ENCODE measurements at places on chromosomes 3 and 15.
A peak's percentile ranks its signal among the peaks of the same experiment; 100 is the strongest.

- no peak for DNase-seq
- no peaks in the 10 kb centered on the region for H3K27me3 ChIP-seq
- H3K27ac ChIP-seq: no peak overlapping the region
- no peaks in the 10 kb centered on the region for H3K4me1 ChIP-seq
- H3K36me3 ChIP-seq: no peaks in the 10 kb centered on the region
These were observed 57.3 kb downstream of the CEP63 start for GRCh38 chr3:134543113-134543512.

- H3K4me1 ChIP-seq: no peaks in the 10 kb centered on the region
- no peak overlapping the region for H3K4me3 ChIP-seq
- no peak for DNase-seq
- no peaks in the 10 kb centered on the region for H3K27me3 ChIP-seq
- H3K36me3 ChIP-seq: no peaks in the 10 kb centered on the region
- no peak overlapping the region for H3K27ac ChIP-seq
These were observed 254.9 kb downstream of the LPP start for GRCh38 chr3:188408831-188409230.

DNA sequence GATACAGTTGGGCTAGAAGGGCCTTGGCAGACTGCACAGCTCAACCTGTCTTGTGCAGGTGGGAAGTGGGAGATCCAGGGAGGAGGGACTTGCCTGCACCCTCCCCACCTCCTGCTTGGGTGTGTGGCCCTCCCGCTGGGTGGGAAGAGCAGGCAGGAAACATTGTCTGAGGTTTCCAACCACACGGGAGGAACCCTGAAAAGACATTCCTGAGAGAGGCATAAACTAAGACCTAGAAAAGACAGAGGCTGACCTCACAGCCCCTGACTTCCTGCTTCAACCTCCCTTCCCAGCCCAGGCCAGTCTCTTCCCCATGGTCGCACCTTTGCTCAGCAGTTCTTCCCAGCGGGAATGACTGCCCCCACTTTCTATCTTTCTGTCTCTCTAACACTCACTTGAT, 46.3 kb upstream of the INSYN1 start:
- no peak overlapping the region for H3K4me3 ChIP-seq
- no peak for DNase-seq
- H3K27me3 ChIP-seq: no peaks in the 10 kb centered on the region
- no peak overlapping the region for H3K27ac ChIP-seq
- no peaks in the 10 kb centered on the region for H3K36me3 ChIP-seq
- H3K4me1 ChIP-seq: no peaks in the 10 kb centered on the region

DNA sequence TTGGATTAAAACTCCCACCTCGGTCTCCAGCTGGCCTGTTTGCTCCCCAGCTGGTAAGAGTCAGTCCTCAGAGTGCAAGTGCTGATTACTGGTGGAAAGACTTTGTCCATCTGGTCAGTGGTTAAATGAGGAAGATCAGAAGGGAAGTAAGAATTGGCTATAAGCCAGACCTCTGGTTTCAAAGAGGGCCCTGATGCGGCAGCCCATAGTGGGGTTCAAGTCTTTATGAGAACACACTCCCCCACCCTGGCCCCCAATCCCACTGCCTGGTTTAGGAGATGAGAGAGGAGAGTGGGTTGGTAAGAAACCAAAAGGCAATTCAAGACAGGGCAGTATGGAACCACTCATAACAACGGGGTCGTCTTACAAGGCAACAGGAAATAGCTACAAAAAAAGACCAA, 65.0 kb downstream of the FRMD4B start:
- no peaks in the 10 kb centered on the region for H3K36me3 ChIP-seq
- peaks cover 37% of the 10 kb centered on the region for H3K4me1 ChIP-seq
- H3K27me3 ChIP-seq: no peaks in the 10 kb centered on the region
- DNase-seq: no peak
- H3K27ac ChIP-seq: peak overlapping the region; percentile 59

DNA sequence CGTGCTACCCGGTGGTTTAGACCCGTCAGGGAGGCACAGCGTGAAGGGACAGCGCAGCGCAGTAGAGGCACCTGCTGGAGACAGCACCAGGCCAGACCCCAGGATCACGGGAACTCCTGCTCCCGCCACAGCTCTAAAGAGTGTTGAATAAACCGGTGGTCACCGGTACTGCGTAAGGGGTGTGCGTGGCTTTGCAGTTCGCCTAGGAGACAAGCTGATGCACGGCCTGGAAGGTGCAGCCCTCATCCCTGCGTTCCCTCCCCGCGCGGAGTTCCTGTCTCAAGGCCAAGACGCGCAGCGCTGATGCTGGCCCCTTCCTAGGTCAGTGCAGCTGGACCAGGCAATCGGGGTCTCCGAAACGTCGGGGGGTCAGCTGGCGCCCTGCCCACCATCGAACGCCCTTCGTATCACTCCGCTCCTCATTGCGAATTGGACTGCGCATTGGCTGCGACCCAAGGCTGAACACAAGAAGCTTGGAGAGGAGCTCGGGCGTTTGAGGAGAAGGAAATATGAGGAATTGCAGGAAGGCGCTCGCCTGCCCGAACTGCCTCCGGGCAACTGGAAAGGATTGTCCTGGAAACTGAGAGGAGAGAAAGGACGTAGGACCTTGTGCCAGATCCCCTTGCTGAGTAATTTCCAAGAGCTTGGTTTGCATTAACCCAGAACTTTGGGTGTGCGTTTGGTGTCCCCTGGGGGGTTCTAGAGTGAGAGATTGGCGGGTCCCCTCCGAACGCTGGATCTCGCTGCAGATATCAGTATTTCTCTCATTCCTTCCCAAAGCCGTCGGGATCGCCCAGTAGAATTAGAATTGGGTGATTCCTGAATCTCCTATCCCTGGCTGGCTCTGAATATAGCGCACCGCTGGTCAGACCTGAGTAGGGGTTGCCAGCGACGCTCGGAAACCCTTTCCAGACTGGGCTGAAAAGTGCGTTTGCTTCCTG, 2.3 kb upstream of the SOX14 start:
- H3K36me3 ChIP-seq: no peaks in the 10 kb centered on the region
- DNase-seq: no peak
- H3K27me3 ChIP-seq: no peaks in the 10 kb centered on the region
- H3K4me3 ChIP-seq: no peak overlapping the region
- no peaks in the 10 kb centered on the region for H3K4me1 ChIP-seq

GRCh38 chr3:149443545-149443912, 31.0 kb upstream of the TM4SF4 start:
- H3K36me3 ChIP-seq: no peaks in the 10 kb centered on the region
- H3K4me3 ChIP-seq: no peak overlapping the region
- H3K27me3 ChIP-seq: no peaks in the 10 kb centered on the region
- H3K27ac ChIP-seq: no peak overlapping the region

DNA sequence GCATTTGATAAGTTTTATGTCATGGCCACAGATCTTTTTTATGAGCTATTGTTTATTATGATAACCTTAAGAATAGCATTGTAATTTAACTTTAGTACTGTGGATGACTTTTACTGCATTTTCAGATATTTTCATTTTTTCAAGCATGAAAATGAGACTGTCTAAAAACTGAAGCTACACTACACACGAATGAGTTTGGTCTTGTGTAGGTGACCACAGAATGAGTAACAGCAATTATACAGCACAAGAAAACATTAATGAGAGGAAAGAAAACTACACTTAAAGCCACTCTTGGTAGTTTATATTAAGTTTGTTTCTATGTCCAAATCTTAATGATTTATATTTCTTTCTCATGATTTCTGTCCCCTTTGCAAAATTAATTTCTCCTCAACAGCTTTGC, 809.2 kb downstream of the NAALADL2 start:
- no peak overlapping the region for H3K4me3 ChIP-seq
- H3K4me1 ChIP-seq: no peaks in the 10 kb centered on the region
- no peak overlapping the region for H3K27ac ChIP-seq

DNA sequence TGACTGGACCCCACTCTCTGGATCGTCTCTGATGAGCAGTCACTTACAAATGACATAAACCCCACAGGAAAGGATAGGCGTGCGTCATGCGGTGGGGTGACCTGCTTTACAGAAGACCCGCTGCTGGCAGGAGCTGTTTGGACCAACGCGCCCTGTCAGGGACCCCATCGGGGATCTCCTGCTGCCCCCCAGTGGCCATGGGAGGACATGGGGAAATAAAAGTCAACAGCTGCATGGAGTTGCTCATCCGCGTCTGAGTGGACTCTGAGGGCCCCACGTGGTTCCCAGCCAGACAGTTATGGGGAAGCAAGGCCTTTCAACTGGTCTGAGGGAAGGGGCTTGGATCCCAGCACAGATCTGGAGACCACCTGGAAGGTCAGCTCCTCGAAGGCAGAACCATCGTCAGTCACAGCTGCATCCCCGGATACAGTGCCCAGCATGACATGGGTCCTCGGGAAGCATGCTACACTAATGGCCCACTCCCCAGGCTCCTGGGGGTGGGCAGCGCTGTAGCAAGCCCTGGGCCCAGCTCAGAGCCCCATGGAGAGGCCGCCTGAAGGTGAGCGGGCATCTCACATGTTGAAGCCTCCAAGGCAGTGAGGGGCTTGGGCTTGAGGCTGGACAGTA, 32.1 kb downstream of the PTH1R start:
- no peaks in the 10 kb centered on the region for H3K36me3 ChIP-seq
- no peak overlapping the region for H3K27ac ChIP-seq
- no peak overlapping the region for H3K4me3 ChIP-seq
- H3K4me1 ChIP-seq: no peaks in the 10 kb centered on the region
- peak; percentile 88 for DNase-seq

GRCh38 chr3:9204253-9204992, 45.0 kb downstream of the SRGAP3 start:
- peak; percentile 42 for DNase-seq
- H3K4me1 ChIP-seq: peaks cover 13% of the 10 kb centered on the region
- H3K27ac ChIP-seq: peak overlapping the region; percentile 27
- H3K27me3 ChIP-seq: no peaks in the 10 kb centered on the region
- no peaks in the 10 kb centered on the region for H3K36me3 ChIP-seq
- H3K4me3 ChIP-seq: no peak overlapping the region

GRCh38 chr15:60073466-60073840, 69.3 kb downstream of the FOXB1 start:
- no peaks in the 10 kb centered on the region for H3K36me3 ChIP-seq
- no peak overlapping the region for H3K4me3 ChIP-seq
- H3K4me1 ChIP-seq: no peaks in the 10 kb centered on the region
- H3K27me3 ChIP-seq: no peaks in the 10 kb centered on the region
- no peak overlapping the region for H3K27ac ChIP-seq
- no peak for DNase-seq

GRCh38 chr3:10371167-10371566, 50.3 kb upstream of the SEC13 start:
- H3K4me1 ChIP-seq: no peaks in the 10 kb centered on the region
- DNase-seq: no peak
- H3K27me3 ChIP-seq: no peaks in the 10 kb centered on the region
- no peak overlapping the region for H3K27ac ChIP-seq

GRCh38 chr15:70376929-70377691, 279.4 kb upstream of the TLE3 start:
- no peak for DNase-seq
- H3K36me3 ChIP-seq: no peaks in the 10 kb centered on the region
- H3K4me3 ChIP-seq: no peak overlapping the region
- H3K27ac ChIP-seq: no peak overlapping the region
- no peaks in the 10 kb centered on the region for H3K4me1 ChIP-seq

GRCh38 chr3:126257174-126257573, 76.8 kb upstream of the ALDH1L1 start:
- H3K27me3 ChIP-seq: no peaks in the 10 kb centered on the region
- H3K36me3 ChIP-seq: no peaks in the 10 kb centered on the region
- H3K4me3 ChIP-seq: no peak overlapping the region
- no peak overlapping the region for H3K27ac ChIP-seq

- H3K27me3 ChIP-seq: no peaks in the 10 kb centered on the region
- H3K27ac ChIP-seq: no peak overlapping the region
- no peaks in the 10 kb centered on the region for H3K4me1 ChIP-seq
- H3K36me3 ChIP-seq: no peaks in the 10 kb centered on the region
- DNase-seq: no peak
These were observed 254.5 kb downstream of the FAM43A start for GRCh38 chr3:194939949-194940770.

- H3K4me3 ChIP-seq: no peak overlapping the region
- no peaks in the 10 kb centered on the region for H3K36me3 ChIP-seq
These were observed 55.5 kb downstream of the ST6GAL1 start for GRCh38 chr3:186985661-186986364.

DNA sequence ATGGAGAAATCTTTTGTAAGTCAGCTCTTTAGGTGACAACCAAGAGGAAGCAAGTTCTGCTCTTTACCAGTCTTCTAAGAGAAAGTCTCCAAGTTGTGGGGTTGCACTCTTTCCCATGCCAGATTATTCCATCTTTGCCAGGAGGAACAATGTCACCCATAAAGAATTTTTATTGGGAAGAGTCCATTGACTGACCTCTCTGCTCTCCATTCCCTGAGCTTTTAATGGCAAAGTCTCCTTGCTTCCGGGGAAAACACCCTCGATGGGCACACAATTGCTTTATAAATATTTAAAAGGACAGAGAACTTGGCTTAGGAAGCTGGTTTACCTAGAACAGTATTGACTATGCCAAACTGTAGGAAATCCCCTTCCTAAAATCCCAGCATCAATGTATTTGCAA, 19.9 kb upstream of the UBE2E1 start:
- H3K4me1 ChIP-seq: peaks cover 3% of the 10 kb centered on the region
- no peak overlapping the region for H3K27ac ChIP-seq
- H3K27me3 ChIP-seq: no peaks in the 10 kb centered on the region
- H3K4me3 ChIP-seq: no peak overlapping the region
- H3K36me3 ChIP-seq: no peaks in the 10 kb centered on the region
- DNase-seq: no peak

GRCh38 chr3:72369681-72370080, 478.6 kb downstream of the SHQ1 start:
- H3K4me3 ChIP-seq: no peak overlapping the region
- no peaks in the 10 kb centered on the region for H3K4me1 ChIP-seq
- no peak overlapping the region for H3K27ac ChIP-seq
- DNase-seq: no peak
- no peaks in the 10 kb centered on the region for H3K27me3 ChIP-seq

GRCh38 chr3:9117220-9117619, 132.2 kb downstream of the SRGAP3 start:
- H3K4me3 ChIP-seq: no peak overlapping the region
- H3K27ac ChIP-seq: no peak overlapping the region
- no peaks in the 10 kb centered on the region for H3K27me3 ChIP-seq
- no peaks in the 10 kb centered on the region for H3K4me1 ChIP-seq

DNA sequence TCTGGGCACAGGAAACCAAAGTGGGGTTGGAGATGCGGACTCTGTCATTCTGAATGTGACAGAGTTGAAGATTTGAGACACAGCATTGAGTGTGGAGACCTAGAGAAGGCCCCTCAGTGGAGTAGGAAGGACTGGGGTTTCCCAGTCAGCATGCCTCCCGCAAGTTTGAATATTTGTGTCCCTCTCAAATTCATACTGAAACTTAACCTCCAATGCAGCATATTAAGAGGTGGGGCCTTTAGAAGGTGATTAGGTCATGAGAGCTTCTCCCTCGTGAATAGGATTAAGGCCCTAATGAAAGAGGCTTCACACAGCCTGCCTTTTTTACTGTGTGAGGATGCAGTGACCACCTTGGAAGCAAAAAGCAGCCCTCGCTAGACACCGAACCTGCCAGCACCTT, 8.0 kb downstream of the HDDC3 start:
- DNase-seq: no peak
- H3K27me3 ChIP-seq: no peaks in the 10 kb centered on the region
- H3K27ac ChIP-seq: no peak overlapping the region
- no peak overlapping the region for H3K4me3 ChIP-seq
- H3K4me1 ChIP-seq: no peaks in the 10 kb centered on the region

GRCh38 chr15:40183636-40184463, 23.0 kb downstream of the BUB1B start:
- H3K36me3 ChIP-seq: peaks cover 1% of the 10 kb centered on the region
- no peak for DNase-seq
- no peak overlapping the region for H3K4me3 ChIP-seq
- H3K27ac ChIP-seq: no peak overlapping the region
- no peaks in the 10 kb centered on the region for H3K27me3 ChIP-seq
- H3K4me1 ChIP-seq: no peaks in the 10 kb centered on the region

GRCh38 chr3:31035681-31036080, 141.2 kb upstream of the GADL1 start:
- H3K36me3 ChIP-seq: no peaks in the 10 kb centered on the region
- H3K27me3 ChIP-seq: no peaks in the 10 kb centered on the region
- no peak overlapping the region for H3K4me3 ChIP-seq
- no peak for DNase-seq
- H3K27ac ChIP-seq: no peak overlapping the region
- peaks cover 2% of the 10 kb centered on the region for H3K4me1 ChIP-seq
